ENCODE measurements at places on chromosomes 1 and 21.

GRCh38 chr1:117826119-117826518 lies 103.3 kb downstream of the GDAP2 start:
- DNase-seq, result no peak

DNA sequence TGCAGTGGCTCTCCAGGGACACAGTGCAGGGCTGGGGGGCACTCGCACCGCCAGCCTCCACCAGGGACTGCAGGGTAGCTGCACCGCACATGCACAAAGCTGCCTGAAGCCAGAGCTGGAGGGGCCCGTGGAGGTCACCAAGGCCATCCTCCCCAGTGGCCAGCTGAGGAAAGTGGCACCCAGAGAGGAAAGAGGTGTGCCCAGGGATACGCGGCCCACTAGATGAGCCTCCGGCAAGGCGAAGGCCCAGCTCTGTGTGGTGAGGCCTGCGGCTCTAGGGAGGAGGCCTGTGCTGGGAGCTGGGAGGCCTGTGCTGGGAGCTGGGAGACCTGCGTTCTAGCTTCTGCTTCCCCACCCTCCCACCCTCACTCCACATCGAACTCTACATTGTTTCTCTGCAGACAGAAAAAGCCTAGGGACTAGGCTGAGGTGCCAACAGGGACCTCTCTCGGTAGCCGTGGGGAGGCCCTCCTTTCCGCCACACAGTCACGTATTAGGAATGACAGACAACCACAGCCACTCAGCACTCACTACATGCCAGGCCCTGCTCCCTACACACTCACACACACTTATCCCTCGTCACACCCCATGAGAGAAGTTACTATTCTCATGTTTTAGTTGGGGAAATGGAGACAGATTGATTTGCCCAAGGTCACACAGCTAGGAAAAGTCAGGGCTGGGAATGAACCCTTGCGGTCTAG lies 921 bp upstream of the ASCL5 start:
- DNase-seq, result no peak

DNA sequence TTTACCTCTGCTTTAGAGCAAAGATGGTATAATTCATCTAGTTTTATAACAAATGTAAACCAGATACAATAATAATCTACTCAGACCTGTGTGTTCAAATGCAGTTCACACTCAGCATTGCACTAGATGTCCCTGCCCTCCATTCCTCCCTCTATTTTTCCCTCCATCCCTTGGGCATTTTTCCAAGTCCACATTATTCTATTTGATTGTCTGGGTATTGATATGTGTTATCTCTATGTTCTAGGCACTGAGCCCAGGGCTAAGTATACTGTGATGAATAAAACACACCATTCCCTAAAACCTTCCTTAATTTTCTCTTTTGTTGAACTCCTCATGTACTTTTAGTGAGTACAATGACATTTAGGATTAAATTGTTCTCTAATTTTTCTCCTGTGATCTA lies 66.2 kb upstream of the HMCN1 start:
- no peak for DNase-seq

- DNase-seq, result no peak
Observed at GRCh38 chr1:10431070-10431730, 967 bp downstream of the CENPS start.

- no peak for DNase-seq
Observed at GRCh38 chr1:167634435-167634834, 4.4 kb downstream of the RCSD1 start.

DNA sequence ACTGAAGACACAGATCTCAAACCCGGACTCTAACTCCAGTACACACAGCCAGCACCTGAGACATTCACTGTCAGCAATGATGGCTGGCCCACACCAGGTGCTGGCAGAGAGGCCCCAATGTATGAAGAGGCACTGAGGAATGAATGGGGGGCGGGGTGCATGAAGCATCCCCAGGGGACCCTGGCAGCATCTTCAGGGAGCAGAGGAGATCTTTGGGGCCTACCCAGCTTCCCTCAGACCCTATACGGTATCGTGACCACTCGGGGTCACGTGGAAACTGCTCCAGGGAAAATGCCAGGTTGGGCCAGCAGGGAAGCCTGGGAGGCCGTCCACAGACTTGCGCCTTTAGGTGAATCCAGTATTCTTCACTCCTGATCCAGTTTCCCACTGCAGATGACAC lies 84.3 kb downstream of the NPHP4 start:
- DNase-seq, result no peak

DNA sequence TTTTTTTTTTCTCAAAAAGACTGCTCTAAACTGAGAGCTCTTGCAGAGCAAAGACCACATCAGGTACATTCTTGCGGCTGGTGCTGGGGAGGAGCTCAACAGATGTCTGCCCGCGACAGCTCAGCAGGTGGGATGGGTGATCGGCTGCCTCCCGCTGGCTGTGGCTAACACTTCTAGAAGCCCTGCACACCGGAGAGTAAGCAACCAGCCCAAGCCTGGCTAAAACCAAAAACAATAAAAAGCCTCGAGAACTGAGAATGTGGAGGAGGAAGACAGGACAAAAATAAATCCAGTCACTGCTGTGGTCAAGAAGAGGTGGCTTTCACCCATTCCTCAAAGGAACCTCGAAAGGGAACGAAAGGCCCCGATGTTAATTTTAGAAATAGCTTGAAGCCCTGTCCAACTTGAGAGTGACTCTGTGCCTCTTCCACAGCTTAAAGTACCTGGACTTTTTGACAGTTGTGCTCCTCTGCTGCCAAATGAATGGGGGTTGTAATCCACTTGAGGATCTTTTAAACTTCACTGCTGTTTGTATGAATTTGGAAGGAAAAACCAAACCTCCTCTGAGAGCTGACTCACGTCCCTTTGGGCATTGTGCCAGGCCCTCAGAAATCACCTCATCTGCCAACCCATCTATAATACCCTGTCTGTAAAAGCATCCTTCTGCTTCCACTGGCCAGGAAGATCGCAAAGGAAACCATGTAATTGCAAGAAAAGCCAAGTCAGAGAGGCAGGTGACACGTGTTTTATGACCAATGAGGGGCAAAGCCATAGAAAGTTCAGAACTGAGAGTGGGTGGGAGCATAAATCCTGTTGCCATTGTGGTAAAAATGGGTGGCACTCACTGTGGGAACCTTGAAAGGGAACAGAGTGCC lies 78.6 kb downstream of the KCNN3 start:
- DNase-seq, result peak; percentile 53

GRCh38 chr1:230270559-230271281 lies 155.4 kb downstream of the PGBD5 start:
- DNase-seq, result no peak

GRCh38 chr1:84985365-84985764 lies 11.5 kb downstream of the MCOLN2 start:
- no peak for DNase-seq

- no peak for DNase-seq
Observed at GRCh38 chr21:15445327-15445726, 284.5 kb upstream of the USP25 start.

- DNase-seq, result no peak
Observed at GRCh38 chr1:68745451-68745850, 248.6 kb upstream of the DEPDC1 start.

GRCh38 chr1:9309080-9309479 lies 16.4 kb downstream of the SPSB1 start:
- no peak for DNase-seq

- DNase-seq, result no peak
Observed at GRCh38 chr1:33297911-33298622, 22.8 kb downstream of the A3GALT2 start.

DNA sequence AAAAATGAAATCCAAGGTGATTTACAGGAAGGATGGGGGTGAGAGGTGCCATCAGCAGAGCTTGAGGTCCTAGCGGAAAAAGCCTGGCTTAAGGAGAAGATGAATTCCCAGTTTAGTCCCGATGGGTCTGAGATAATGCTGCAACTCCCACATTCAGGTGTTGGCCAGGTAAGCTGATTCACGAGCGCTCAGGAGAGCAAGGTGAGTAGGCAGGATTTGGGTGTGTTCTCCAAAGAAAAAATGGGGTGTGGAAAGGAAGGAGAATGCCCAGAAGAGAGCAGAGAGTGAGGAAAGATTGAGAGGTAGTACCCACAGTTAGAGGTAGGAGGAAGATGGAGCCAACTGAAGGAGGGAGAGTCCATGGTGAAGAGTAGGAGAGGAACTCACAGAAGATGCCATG lies 12.5 kb downstream of the RIMS3 start:
- DNase-seq, result no peak

GRCh38 chr1:89407360-89407759 lies 43.5 kb downstream of the GBP6 start:
- no peak for DNase-seq

DNA sequence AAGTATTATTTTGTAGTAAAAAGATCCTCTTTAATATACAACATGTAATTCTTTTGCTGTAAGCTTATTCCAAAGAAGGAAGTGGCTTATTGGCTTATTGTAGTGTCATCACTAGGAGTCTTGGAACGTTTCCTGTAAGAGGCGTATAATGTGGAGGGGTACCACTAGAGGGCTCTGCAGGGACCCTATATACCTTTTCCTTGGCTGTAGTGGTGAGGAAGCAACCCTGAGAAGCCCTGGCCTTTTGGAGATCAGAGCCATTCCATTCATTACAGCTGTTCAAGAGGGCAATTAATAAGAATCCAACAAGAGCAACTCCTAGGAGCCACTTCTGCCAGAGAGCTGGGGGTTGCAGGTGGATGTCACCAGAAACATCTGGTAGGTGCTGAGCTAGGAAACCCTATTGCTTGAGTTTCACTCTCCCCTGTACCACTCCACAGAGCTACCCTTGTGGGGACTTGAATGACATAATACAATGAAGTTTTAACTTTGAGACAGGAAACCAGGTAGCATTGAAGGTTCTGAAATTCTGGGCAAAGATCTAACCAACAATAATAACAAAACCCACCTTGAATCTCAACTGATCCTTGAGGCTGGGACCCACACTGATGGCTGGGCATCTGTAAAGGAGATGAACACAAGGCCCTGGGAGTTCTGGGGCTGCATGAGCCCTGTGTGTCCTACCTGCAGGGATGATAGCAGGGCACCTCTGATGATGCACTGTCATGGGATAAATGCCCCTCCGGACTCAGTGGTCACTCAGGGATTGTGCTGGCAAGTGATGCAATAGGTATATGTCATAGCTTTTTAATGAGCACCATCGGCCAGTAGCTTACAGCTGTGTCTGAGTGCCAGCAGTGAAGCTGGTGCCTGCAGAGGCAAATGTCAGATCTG lies 160.2 kb upstream of the COA6 start:
- no peak for DNase-seq

- DNase-seq, result no peak
Observed at GRCh38 chr1:152343006-152343405, 16.8 kb downstream of the FLG2 start.

- DNase-seq, result no peak
Observed at GRCh38 chr1:208145167-208145566, 99.0 kb downstream of the PLXNA2 start.

GRCh38 chr1:150566589-150567340 lies 12.6 kb downstream of the MCL1 start:
- DNase-seq, result no peak

DNA sequence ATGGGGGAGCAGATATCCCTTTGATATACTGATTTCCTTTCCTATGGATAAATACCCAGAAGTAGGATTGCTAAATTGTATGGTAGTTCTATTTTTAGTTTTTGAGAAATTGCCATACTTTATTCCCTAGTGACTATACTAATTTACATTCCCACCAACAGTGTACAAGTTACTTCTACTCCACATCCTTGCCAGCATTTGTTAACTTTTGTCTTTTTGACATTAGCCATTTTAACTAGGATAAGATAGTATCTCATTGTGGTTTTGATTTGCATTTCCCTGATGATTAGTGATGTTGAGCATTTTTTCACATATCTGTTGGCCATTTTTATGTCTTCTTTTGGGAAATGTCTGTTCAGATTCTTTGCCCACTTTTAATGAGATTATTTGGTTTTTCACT lies 620.6 kb upstream of the CAMK1G start:
- DNase-seq, result no peak

DNA sequence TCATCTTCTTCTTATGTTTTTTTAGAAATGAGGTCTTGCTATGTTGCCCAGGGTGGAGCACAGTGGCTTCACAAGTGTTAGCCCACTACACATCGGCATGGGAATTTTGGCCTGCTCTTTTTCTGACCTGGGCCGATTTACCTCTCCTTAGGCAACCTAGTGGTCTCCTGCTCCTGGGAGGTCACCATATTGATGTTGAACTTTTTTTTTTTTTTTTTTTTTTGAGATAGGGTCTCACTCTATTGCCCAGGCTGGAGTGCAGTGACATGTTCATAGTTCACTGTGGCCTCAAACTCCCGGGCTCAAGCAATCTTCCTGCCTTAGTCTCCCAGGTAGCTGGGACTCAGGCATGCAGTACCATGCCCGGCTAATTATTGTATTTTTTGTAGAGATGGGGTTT lies 7.5 kb downstream of the AK2 start:
- no peak for DNase-seq

GRCh38 chr1:19901653-19902052 lies 19.5 kb downstream of the OTUD3 start:
- no peak for DNase-seq

GRCh38 chr1:116891396-116892079 lies 18.2 kb upstream of the PTGFRN start:
- DNase-seq, result no peak

GRCh38 chr1:18211764-18212163 lies 104.2 kb downstream of the IGSF21 start:
- no peak for DNase-seq

DNA sequence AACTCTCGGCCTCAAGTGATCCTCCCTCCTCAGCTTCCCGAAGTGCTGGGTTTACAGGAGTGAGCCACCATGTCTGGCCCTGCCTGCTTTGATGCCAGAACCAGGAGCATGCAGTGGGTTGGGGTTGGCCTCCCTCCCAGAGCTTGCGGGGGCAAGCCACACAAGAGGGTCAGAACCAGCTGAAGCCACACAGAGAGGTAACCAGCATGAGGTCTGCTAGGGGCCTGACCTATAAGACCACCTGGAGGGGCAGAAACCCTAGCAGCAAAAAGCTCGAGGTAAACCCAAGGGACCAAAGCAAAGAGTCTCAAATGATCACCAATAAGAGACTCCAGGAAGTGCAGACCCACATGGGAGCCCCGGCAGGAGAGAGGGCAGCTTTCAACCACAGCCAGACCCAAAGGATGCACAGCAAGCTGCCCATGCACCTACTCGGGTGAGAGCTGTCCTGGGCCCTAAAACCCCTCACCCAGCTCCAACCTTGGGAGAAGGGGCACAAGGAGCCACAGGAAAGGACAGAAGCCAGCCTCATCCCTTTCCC lies 81.2 kb downstream of the TOMM20 start:
- no peak for DNase-seq

GRCh38 chr1:156912861-156913808 lies 7.3 kb upstream of the LRRC71 start:
- DNase-seq, result no peak

DNA sequence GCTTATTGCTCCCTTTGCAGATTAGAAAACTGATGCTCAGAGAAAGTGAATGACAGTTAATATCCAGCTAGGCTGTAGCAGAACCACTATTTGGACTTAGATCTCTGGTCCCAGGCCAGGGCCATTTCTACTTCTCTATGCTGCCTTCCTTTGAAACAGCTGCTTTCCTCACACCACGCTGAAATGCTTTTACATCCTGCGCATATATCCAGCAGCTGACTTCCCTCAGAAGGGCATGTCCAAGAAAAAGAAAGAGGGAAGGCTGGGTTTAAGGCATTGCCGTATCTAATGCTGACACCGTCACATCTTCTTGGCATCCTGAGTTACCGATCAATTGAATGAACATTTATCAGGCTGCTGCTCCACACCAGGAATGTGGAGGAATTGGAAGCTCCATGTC lies 122.4 kb downstream of the UBE2U start:
- DNase-seq, result no peak

GRCh38 chr1:80751204-80751603 lies 1049.5 kb upstream of the ADGRL2 start:
- DNase-seq, result no peak

Measured in T-helper 17 cell (primary cell).